Posterior vena cava (tissue), 2 donors: ENCODE measurements at places on chromosomes 5 and 9.

DNA sequence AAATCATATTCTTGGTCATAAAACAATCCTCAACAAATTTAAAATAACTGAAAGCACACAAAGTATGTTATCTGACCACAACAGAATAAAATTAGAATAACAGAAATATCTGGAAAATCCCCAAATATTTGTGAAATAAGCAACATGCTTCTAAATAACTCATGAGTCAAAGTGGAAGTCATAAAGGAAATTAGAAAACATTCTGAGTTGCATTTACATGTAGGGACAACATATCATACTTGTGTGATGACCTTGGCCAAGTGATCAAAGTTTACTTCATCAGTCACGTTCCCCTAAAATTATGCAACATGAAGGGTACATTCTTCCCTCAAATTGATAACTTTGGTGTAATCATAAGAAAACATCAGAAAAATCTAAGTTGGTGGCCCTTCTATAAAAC is 64.7 kb downstream of the CSF2 start:
- DNase-seq = no peak

DNA sequence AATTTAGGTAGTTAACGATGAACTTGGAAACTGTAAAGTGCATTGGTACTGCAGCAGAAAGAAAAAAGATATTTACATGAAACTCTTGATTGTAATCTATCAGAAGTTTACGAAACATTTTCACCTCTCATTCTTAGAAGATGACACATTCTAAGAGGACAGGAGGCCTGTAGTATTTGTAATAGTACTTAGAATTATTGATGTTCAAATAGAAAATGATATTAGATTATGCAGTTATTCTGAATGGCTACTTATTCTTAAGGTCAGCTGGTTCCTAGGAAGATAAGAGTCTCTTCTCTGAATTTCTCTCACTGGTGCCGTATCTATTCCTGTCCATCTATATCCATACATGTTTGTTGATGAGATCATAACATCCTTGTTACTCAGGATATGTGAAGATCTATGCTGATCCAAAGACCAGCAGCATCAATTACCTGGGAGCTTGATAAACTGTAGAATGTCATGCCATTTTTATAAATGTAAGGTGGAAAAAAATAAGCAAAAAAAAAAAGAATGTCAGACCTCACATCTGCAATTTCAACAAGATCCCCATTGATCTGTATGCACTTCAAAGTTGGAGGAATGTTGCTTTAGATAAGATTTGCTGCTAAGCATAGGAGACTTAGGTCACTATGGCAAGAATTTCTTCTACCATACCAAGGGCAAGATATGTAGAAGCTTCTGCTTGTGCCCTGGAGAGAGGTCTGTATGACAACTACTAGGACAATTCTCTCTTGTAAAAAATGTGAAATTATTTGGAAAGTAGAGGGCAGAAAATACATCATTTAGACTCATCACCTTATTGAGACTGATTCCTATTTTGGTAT is 42.4 kb upstream of the RICTOR start:
- no peak for DNase-seq

DNA sequence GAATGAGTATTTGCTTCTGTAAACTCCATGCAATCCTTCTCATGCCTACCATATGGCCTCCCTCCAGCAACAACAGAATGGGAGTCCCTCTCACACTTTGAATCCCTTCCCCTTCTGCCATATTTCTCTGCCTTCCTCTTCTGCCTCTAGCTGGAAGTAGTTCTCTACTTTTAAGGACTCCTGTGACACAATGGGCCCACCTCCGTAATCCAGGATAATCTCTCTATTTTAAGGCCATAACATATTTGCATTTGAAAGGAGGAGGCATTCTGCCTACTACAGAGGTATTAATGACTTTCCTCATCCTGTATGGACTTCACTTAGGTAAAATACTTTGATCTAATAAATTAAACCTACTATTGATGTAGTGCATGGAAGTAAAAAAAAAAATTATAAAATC is 155.4 kb upstream of the ITGA1 start:
- no peak for DNase-seq

GRCh38 chr9:112063151-112063550 is 111.9 kb downstream of the SUSD1 start:
- no peak for DNase-seq

GRCh38 chr9:14432666-14433350 is 118.9 kb upstream of the NFIB start:
- no peak for DNase-seq

DNA sequence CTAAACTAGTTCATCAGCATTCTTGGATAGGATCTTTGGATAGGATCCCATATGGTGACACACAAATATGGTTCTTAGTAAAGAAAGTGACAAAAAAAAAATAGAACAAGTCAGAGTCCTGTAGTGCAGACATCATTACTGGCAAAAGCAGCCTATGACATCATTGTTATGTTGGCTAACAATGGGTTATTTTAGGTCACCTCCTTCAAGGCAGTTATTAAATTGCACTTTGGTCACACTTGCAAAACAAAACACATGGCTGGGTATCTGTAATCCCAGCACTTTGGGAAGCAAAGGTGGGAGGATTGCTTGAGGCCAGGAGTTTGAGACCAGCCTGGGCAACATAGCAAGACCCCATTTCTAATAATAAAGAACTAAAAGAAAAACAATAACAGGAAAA is 185.9 kb downstream of the KIAA0825 start:
- DNase-seq = no peak

DNA sequence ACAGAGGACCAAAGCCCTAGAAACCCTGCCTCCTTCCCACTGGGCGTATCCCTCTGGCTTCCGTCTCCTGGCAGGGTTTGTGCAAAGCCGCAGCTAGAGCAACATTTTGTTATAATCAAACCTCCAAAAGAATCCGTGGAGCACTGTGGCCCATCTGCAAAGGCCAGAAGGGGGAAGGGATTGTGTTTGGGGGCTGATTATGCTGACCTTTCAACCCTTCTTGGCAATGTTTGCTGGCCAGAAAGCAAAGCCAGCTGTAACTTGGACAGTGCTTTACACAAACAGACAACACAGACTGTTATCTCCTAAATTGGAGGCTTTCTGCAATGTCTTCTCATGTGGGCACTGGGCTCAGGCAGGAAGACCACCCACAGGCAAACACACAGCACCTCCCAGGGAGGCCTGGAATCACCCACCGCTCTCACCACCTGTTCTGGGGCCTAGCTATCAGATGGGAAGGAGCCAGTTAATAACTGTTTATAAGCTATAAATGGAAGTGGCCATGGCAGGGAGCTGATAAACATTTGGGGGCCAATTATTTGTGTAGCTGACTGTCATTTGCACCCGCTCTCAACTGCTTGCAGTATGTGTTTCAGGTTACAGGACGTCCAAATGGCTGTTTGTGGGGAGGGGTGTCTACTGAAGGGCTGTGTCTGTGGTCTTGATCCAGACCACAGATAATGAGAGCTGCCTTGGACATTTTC is 121.6 kb upstream of the ERCC6L2 start:
- no peak for DNase-seq

GRCh38 chr5:62954578-62954977 is 376.0 kb downstream of the LRRC70 start:
- DNase-seq = no peak

- no peak for DNase-seq
Measured at GRCh38 chr9:121738411-121738810, 87.0 kb downstream of the DAB2IP start.

- no peak for DNase-seq
Measured at GRCh38 chr5:130678637-130679036, 486.4 kb downstream of the HINT1 start.

GRCh38 chr5:152262667-152263066 is 142.4 kb downstream of the NMUR2 start:
- DNase-seq = no peak

- no peak for DNase-seq
Measured at GRCh38 chr5:143041972-143042770, 272.0 kb downstream of the ARHGAP26 start.

GRCh38 chr9:34371886-34372466 is 4.7 kb downstream of the MYORG start:
- no peak for DNase-seq

- no peak for DNase-seq
Measured at GRCh38 chr5:52738095-52738506, 49.6 kb upstream of the ITGA1 start.

DNA sequence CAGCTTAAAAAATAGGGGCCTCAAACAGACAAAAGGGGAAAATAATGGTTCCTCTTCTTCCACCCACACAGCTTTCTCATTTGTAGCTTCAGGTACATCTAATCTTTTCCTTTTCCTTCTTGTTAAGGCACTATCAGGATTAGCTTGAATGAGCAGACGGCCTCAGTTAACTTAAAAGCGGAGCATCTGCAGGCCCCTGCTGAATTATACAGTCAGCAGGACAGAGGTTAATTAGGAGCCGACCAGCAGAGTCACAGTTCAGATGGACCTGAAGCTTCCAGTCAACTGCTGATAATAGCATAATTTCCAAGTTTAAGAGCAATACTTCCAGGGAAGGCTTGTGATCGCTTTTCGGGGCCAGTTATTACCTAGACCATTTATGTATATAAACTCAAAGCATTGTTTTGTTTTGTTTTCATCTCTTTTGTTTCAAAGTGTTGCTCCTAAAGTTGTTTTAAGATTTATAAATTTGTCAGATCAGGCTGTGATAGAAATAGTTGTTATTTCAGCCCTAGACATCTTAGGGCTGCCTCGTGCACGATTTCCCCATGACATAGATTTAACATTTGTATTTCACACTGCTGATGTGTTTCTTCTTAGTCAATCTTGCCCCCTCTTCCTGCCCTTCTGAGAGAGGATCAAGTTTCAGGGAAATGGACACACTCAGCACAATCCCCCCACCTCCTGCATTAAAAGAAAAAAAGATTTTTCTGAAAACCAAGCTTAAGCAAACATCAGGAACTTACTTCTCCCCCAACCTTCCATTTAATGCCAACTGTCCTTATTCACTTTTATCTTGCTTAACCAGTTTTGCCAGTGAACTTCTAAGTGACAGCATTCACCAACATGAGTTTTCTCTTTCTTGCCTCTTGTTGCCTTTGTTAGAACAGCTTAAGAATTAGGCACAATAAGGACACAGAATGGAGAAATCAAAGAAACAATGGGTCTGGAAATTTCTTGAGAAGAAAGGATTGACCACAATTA is 449.8 kb downstream of the ARHGEF28 start:
- no peak for DNase-seq

DNA sequence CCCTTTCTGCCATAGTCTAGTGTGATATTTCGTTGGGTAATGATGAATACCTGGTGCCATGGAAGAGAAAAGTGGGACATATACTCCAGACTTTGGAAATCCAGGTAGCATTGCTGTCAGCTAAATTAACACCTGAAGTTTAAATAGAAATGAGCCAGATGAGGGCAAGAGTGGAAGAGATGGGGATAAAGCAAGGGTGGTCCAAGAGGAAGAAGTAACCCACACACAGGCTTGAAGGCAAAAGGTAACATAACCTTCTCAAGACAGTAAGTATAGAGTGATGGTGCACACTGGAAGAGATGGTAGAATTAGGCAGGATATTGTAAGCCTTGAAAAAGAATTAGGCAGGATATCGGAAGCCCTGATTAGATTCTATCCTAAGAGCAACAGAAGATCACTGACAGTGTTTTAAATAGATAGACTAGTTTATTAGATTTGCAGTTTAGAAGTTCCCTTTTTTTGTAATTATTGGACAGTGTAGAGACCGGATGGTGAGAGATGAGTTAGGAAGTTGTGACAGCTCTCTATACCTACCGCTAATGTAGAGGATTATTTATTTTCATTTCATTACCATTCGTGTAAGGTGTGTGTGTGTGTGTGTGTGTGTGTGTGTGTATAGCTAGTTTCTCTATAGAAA is 16.8 kb downstream of the ANXA1 start:
- DNase-seq = no peak

GRCh38 chr9:76135902-76136301 is 245.4 kb downstream of the PCSK5 start:
- no peak for DNase-seq

GRCh38 chr9:20884985-20885593 is 146.4 kb downstream of the HACD4 start:
- DNase-seq = peak; percentile 84

GRCh38 chr9:76369583-76369982 is 24.6 kb downstream of the RFK start:
- DNase-seq = no peak

DNA sequence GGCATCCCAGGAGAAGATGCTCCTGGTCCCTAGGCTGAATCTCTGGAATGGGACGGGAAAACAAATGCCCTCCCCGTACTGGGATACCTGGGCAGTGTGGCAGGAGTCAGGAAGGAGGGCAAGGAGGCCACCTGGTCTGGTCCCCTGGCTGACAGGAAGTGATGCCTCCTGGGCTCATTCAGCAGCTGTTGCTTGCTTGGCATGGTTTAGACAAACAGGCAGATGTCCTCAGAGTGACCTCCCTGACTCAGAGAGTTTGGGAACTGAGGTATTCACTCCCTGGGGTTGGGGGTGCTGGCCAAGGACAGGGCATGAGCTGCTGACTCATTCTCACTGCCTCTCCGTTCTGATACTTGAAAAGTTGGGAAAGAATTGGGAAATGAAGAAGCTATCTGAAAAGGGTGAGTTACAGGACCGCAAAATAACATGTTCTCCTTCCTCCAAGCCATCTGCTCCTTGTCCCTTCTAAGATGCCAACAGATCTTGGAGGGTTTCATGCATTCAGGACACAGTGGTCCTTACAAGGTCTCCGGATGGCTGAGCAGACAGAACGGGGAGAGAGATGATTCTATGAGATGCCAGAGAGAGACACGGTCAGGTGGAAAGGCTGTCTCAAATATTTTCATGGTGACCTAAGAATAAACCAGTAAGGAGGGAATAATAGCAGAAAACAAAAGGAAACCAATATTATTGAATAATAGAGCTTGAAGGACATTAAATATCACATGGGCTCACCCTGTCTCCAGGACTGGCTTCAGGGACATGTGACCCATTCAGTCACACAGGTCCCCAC is 534.5 kb downstream of the BNC2 start:
- peak; percentile 93 for DNase-seq

DNA sequence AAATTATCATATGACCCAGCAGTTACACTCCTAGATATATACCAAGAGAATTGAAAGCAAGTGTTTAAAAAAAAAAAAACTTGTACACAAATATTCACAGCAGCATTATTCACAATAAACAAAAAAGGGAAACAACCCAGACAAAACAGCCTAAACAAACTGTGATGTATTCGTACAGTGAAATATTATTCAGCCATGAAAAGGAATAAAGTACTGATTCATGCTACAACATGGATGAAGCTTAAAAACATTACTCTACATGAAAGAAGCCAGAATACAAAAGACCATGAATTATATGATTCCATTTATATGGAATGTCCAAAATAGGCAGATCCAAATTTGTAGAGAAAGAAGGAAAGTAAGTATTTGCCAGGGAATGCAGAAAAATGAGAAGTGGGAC is 161.1 kb downstream of the CWC27 start:
- no peak for DNase-seq

GRCh38 chr5:29899583-29899982 is 1293.9 kb upstream of the CDH6 start:
- no peak for DNase-seq
